Stimulated activated CD4-positive, alpha-beta T cell treated with anti-CD3 and anti-CD28 coated beads, Interleukin-1b, Interleukin-23, amount 100 ng/mL, for 1 hour (primary cell): ENCODE measurements at places on chromosomes 11 and 22.

DNA sequence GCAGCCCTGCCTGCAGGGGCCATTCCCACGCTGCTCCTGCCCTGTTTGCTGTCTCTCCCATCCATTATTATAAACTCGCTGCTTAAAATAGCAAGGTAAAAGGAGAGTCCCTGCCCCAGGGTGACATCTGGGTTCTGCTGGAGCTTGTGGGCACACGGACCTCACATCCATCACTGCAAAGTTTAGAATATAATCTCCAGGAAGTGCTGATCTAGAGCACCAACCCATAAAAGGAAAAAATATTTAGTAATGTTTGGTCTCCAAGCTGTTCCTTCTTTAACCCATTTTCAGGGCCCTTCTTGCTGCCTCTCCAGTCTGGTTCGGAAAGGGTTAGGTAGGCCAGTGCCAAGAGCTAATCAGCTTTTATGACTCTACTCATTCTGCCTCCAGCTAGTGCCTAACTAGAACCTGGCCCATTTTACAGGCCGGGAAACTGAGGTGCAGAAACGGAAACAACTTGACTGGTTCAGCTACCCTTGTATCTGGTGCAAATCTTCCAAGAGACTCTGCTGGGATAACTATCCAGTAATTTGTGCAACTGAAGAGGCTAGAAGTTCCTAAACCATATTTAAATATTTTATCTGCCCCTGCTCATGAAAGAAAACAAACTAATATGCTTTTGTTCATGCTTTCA is 37.5 kb downstream of the IRAG1 start:
- DNase-seq: no peak

- no peak for DNase-seq
Observed at GRCh38 chr11:18321578-18321968, 367 bp downstream of the HPS5 start.

DNA sequence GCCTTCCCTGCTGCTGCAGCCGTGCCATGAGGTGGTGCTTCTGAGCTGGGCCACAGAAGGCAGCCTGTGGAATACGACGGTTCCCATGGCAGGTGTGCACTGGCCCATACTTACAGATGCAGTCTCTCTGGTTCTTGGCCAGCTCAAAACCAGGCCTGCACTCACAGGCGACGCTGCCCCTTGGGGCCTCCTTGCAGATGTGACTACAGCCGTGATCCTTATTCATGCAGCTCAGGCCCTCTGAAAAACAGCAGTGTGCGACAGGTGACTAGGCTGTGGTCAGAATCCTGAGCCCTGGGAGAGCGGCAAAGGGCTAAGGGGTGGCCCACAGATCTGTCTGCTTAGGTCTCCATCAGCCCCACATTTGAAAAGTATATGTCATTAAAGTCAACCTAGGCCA is 22.1 kb downstream of the SCUBE2 start:
- DNase-seq: no peak

- no peak for DNase-seq
Observed at GRCh38 chr11:104000798-104001197, 35.6 kb upstream of the DDI1 start.

DNA sequence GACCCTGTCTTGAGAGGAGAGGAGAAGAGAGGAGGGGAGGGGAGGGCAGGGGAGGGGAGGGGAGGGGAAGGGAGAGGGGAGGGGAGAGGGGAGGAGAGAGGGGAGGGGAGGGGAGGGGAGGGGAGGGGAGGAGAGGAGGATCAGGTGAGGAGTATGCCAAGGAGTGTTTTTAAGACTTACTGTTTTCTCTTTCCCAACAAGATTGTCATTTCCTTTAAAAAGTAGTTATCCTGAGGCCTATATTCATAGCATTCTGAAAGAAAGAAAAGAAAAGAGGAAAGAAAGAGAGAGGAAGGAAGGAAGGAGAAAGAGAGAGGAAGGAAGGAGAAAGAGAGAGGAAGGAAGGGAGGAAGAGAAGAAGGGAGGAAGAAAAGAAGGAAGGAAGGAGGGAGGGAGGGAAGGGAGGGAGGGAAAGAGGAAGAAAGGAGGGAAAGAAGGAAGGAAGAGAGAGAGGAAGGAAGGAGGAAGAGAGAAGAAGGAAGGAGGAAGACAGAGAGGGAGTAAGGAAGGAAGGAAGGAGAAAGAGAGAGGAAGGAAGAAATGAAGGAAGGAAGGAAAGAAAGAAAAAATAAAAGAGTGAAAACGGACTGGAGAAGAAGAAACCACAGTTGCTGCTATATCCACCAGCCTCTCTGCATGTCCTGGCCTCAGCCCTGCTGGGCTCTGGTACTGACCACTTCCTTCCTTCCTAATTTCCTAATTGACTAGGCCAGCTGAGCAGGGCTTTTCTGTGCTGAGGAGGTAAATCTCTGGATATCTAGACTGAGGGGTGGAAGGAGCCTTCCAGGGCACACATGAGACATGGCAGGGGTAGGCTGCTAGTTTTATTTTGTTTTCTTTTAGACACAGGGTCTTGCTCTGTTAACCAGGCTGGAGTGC is 1.1 kb upstream of the SAA1 start:
- DNase-seq: no peak

GRCh38 chr11:72741429-72741833 is 10.8 kb downstream of the ARAP1 start:
- no peak for DNase-seq

- no peak for DNase-seq
Observed at GRCh38 chr11:70759846-70760245, 361.5 kb downstream of the CTTN start.

GRCh38 chr11:81089242-81089641 is 1644.4 kb downstream of the FAM181B start:
- no peak for DNase-seq

GRCh38 chr11:43871051-43871450 is 9.6 kb upstream of the ALKBH3 start:
- no peak for DNase-seq

DNA sequence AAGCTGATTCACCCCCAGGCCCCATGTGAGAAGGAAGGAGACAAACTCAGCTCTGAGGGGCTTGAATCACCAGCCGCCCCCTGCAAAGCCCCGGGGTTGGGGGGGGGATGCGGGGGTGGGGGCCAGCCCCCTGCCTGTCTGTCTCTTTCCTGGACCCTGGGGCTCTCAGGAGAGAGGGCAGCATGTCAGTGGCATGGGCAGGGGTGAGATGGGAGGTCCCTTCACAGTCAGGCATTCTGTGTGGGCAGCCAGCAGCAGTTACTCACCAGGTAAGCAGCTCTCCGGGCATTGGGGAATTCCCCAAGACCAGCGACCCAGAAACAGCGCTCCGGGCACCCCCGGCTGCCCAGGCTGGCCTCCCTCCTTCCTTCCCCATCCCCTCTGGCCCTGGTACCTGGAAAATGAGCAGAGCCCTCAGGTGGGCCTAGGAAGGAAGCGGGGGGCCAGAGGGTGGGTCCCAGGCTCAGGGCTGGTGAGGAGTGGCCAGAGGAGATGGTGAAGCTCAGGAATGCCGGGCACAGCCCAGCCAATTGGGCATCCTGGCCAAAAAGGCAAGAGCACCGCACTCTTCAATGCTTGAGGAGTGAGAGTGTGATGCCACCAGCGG is 4.2 kb upstream of the LIF start:
- DNase-seq: no peak

- no peak for DNase-seq
Observed at GRCh38 chr22:42922374-42923191, 65.5 kb upstream of the ARFGAP3 start.

GRCh38 chr11:127130321-127130720 is 129.8 kb upstream of the KIRREL3 start:
- DNase-seq: no peak

- DNase-seq: no peak
Observed at GRCh38 chr11:111762526-111762925, 3.7 kb downstream of the PPP2R1B start.

GRCh38 chr22:24338726-24339451 is 68.3 kb downstream of the SPECC1L start:
- DNase-seq: no peak

DNA sequence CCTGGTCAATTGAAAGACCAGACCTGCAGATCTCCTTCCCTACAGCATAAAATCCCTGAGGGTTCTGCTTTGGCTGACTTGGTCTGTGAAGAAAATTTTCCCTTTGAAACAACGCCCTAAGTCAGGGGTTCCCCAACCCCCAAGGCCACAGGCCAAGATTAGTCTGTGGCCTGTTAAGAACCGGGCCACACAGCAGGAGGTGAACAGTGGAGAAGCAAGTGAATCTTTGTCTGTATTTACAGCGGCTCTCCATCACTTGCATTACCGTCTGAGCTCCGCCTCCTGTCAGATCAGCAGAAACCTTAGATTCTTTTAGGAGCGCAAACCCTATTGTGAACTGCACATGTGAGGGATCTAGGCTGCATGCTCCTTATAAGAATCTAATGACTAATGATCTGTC is 38.2 kb downstream of the CCDC83 start:
- DNase-seq: no peak

- no peak for DNase-seq
Observed at GRCh38 chr11:77167111-77167626, 39.1 kb downstream of the MYO7A start.
